Tongue (tissue), 3 donors: ENCODE measurements at places on chromosomes 2 and 18.
A peak's percentile ranks its signal among the peaks of the same experiment; 100 is the strongest.

GRCh38 chr2:226620176-226620575 is 179.4 kb downstream of the IRS1 start:
- no peak for DNase-seq

DNA sequence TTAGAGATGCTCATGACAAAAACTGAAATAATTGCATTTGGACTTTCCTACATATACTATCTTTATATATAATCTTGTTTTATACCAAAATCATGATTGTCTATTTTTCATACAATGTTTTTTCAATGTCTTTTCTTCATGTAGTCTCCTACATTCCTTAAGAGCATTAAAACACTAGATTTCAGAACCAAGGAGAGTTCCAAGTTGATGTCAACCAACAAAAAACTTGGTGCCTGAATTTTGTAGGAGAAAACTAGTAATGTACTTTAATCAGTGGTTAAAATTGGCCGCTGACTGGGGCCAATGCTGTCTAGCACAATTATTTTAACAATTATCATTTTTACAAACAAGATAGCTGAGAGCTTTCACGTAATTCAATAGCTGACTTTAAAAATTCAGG is 678.8 kb downstream of the DCC start:
- no peak for DNase-seq

GRCh38 chr2:236343400-236344161 is 79.4 kb upstream of the ASB18 start:
- peak; percentile 84 for DNase-seq

DNA sequence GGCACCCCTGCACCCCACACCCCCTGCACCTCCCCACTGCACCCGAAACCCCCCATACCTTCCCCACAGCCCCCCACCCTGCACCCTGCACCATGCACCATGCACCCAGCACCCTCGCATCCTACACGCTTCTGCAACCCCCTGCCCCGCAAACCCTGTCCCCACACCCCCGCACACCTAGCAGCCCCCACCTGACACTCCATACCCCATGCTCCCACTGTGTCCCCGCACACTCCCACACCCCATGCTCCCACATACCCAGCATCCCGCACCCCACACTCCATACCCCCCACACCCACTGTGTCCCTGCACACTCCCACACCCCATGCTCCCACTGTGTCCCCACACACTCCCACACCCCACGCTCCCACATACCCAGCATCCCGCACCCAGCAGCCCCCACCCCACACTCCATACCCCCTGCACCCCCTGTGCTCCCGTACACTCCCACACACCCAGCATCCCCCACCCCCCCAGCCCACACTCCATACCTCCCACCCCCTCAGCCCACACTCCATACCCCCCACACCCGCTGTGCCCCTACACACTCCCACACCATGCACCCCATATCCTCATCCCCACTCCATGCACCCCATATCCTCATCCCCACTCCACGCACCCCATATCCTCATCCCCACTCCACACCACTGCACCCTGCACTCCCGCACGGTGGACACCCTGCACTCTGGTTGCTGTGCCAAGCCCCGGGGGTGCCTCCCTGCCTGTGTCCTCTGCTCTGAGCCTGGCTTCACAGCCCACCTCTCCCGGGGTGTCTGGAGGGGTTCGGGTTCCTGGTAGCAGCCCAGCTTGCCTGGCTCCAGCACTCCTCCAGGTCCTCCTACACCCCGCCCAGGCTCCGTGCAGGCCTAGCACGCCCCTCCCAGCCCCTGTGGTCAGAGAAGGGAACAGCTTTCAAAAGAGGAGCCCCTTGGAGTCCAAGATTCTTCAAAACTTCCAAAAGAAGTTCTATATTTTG is 93.9 kb upstream of the CTDP1 start:
- DNase-seq: no peak

DNA sequence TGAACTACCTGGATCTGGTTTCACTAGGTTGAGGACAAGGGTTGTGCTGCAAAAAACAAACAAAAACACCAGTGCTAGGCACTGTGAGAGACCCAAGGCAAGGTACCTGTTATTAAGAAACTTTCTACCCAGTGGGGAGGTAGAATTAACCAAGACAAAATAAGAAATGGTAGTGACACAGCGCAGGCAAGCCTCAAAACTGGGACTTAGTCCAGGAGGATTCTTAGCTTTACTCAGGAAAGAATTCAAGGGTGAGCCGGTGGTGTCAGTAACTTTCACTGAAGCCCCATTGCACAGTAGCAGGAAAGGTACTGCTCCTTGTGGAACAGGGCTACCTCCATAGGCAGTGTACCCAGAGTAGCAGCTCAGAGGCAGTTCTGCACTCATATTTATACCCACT is 131.6 kb downstream of the SCG2 start:
- no peak for DNase-seq

GRCh38 chr2:129760669-129761068 is 218.8 kb upstream of the RAB6C start:
- no peak for DNase-seq

GRCh38 chr18:76505614-76506013 is 10.6 kb upstream of the ZNF516 start:
- DNase-seq: no peak

- peak; percentile 35 for DNase-seq
Measured at GRCh38 chr2:205681401-205682238, 681 bp upstream of the NRP2 start.

DNA sequence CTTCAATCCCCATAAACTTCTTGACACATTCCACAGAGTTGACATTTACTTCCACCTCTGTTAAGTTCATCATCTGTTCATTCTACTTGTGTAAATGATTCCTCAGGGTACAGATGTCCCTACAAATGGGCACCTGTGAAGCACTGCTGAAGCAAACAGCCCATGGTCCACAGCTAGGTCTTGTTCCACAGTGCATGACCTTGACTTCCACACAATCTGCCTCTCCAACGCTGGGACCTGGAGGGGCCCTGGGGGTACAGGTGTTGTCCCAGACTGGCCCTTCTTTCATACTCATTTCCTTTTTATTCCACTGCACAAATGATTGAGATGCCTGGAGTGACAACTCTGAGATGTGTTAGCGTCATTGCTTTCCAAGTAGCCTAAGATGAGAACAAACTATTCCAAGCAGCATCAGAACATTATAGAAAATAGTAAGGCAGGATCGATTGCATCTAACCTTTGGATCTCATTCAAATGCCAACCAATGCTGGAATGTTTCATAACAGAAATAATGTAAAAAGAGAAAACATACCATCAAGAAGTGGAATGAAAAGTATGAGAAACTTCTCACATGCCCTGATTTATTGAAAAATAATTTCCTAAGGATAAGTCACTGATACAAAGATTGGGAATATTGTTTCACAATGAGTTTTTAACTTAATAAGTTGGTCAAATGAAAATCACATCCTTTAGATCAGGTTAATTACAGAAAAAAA is 31.2 kb downstream of the PIEZO2 start:
- no peak for DNase-seq

DNA sequence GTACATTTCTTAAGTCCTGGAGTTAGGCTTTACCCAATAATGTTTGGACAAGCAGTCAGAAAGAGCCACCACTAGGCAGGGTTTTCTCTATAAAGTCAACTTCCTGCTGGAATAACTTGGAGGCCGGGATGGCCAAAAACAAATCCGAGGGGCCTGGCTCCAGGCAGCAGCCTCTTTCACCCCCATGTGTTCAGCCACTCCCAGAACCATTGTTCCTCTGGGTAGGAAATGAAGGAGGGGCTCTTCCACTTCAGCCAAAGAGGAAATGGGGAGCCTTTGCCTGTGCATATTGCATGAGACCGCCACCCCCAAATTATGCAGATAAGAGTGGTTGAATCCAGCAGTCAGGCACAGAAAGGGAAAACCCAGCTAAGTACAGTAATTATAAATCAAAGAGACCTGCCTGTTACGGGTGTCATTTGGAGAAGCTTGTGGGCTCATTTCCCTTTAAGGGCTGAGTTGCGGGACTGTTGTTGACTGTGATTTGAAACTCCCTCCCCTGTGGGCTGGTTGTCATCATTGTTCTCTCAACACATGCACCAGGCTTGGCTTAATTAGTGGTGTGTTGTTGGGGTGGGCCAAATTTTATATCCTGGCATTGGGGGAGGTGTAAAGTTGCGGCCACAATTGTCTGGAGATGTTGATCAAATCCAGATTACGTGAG is 212.8 kb upstream of the SOX11 start:
- DNase-seq: peak; percentile 25

DNA sequence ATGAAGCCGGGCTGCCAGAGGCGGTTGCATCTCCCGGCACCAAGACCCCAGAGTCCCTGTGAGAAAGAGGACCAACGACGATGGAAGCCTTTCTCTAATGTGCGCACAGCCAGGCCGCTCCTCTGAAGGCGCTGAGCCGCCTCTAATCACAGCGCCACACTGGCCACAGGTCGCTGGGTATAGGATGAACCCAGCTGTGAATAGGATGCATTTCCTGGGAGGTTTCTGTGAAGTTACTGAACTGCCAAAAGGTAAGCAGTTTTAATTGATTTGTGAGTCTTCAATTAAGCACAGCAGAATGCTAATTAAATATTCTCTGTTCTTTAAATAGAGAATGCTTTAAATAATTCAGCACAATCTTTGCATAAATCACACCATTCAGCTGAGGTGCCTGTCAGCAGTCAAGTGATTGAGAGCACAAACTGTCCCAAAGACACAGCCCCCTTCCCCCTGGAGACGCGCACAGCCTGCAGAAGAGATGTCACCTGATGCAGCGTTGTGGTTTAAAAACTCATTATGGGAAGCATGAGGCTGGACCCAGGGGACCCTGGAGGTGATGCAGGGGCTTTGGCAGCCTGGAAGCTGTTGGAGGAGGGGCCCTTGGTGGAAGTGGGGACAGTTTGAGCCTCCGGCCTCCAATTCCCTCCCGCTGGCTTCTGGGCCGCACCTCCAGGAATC is 98.1 kb downstream of the RTP5 start:
- DNase-seq: no peak

DNA sequence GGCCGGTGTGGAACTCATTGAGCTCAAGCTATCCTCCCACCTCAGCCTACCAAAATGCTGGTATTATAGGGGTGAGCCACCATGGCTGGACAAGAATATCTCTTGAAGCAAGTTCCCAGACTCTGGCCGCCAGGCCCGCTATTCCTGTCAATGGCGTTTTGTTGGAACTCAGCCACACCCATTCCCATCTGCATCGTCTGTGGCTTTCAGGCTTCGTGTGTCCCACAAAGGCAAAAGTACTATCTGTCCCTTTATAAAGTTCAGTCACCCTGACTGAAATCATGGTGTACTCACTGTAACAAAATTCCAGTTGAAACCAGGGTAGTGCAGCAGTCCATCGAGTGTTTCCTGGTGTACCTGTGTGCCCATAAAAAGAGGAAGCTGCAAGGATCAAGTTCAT is 96.7 kb downstream of the SH3BP4 start:
- DNase-seq: peak; percentile 56

- DNase-seq: no peak
Measured at GRCh38 chr2:28544405-28544921, 48.6 kb downstream of the PLB1 start.

GRCh38 chr2:127649100-127649611 is 3.2 kb downstream of the GPR17 start:
- DNase-seq: no peak

DNA sequence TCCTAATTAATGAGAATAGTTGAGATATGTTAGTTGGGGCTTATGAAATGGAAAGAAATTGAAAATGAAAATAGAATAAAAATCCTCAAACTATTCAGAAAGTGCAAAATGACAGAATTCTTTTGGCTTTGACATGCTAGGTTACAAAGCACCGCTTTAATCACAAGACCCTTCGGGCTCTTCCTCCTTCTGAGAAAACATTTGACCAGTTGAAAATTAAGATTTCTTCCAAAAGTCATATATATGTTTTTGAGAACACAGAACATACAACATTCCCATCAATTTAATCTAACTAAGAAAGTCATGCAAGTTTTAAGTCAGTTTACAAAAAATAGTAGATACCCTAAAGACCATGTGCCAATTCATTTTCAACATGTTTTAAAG is 2.2 kb upstream of the SLC40A1 start:
- no peak for DNase-seq

DNA sequence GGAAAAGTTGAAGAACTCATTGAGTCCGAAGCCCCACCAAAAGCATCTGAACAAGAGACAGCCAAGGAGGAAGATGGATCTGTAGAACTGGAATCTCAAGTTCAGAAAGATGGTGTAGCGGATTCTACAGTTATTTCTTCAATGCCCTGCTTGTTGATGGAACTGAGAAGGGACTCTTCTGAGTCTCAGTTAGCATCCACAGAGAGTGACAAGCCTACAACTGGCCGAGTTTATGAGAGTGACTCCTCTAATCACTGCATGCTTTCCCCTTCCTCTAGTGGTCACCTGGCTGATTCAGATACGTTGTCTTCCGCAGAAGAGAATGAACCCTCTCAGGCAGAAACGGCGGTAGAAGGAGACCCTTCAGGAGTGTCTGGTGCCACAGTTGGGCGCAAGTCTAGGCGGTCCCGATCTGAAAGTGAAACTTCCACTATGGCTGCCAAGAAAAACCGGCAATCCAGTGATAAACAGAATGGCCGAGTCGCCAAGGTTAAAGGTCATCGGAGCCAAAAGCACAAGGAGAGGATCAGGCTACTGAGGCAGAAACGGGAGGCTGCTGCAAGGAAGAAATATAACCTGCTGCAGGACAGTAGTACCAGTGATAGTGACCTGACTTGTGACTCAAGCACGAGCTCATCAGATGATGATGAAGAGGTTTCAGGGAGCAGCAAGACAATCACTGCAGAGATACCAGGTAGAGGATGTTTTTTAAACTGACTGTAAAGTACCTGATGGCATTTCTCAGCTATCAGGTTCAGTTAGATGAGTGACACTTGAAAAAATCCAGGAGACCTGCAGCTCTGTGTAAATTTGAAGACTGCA is 111.9 kb downstream of the HAUS1 start:
- no peak for DNase-seq

DNA sequence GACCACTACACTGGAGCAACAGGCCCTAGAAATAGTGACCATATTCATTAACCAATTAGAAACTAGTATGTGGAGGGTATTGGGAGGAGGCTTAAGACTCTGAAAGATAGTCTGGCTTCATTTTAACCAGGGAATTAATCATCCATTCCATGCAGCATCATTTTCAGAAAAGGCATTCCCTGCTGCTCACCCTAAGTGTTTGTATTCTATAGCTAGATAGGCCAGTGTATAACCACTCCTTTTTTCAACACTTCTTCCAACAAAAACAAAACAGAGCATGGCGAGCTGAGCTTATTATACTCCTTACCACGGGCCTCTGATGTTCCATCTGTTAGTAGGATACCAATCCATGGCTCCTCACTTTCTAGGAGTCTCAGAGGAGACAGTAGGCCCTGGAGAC is 112.0 kb upstream of the PKDCC start:
- DNase-seq: no peak

DNA sequence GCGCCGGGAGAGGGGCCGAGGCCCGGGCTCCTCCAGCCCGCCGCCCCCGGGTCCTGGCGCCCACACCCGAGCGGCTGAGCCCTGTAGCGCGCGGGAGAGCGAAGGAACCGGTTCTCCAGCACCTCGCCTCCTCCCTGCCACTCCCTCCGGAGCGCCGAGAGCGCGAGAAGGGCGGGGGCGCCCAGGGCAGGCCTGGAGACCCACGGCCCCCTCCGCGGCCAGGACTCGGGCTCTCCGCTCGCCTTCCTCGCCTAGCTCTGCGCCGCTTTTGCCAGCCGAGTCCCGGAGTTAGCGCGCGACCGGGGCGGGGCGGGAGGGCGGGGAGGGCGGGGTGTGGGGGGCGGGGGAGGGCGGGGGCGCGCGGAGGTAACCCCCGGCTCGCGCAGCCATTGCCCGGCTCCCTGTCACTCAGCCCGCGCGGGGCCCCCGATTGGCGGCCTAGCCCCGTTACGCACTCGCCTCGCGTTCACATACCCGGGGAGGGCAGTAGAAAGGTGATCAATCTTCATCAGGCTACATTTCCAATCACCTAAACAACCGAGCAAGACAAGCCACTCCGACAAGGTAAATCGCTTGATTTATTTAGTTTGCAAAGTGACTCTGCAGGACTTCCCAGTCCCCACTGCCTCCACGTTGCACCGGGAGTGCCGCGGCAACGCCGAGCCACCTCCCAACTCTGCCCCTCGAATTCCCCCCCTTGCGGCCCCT is at the start of gene OTX1:
Gene OTX1, plus strand, starts transcription at position 497 of the 708 bp plus-strand sequence. CDS start 2,161 bp downstream, outside the sequence.
- peak; percentile 62 for DNase-seq
